ENCODE measurements at places on chromosomes 7 and 10.

DNA sequence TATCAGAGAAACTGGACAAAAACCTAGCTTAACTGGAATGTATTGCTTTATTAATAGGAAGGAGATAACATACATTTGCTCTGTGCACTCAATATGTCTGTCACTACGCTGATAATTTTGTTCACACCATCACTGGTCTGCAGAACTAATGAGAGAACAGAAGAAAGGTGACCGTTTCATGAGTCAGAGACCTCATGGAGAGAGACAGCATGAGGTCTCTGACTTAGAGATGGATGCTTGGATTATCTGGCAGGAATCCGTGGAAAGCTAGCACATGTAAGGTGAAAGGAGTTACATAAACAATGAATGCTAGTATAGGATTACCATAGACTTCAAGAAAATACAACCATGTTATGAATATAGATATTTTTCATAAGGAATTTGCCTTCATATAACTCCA lies 947.3 kb downstream of the IPMK start:
- DNase-seq = no peak

- no peak for DNase-seq
These were observed 141.4 kb upstream of the FOXP2 start for GRCh38 chr7:114273218-114273617.

DNA sequence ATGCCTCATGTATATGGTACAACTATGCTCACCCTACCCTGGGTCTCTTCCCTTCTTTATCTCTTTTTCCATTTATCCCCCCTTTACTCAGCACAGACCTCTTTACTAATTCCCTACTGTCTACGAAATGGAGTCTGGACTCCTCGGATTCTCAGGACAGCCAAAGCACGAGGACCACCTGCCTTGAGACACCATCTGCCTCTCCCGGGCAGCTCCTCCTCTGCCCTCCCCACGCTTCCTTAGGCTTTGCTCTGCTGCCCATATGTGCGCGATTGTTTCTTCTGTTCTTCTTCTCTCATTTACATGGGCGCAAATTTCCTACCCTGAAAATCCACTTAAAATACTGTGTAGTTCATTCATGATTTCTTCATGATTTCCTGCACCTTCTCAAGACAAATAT lies 62.7 kb upstream of the STK17A start:
- no peak for DNase-seq

- no peak for DNase-seq
These were observed 3.5 kb downstream of the APBB1IP start for GRCh38 chr10:26441491-26442214.

GRCh38 chr7:25149836-25150235 lies 24.8 kb upstream of the CYCS start:
- no peak for DNase-seq

DNA sequence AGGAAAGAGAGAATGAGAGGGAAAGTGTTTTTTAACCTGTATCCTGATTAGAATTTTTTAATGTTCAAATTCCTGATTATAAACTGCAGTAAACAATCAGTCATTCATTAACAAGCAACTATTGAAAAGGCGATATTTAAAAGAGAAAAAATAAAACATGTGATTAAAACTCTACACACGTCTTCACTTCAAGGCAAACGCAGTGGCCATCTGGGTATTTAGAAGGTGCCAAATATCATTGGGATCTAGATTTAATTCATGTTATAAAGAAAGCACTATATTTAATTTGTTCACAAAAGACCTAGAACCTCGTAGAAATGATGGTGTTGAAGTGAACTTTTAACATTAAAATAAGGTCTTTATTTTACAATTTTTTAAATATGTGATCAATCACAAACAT lies 189.4 kb upstream of the KLF14 start:
- no peak for DNase-seq

GRCh38 chr10:110129490-110129889 lies 77.9 kb upstream of the MXI1 start:
- DNase-seq = no peak

- no peak for DNase-seq
These were observed 92.6 kb downstream of the LRRC4 start for GRCh38 chr7:127938588-127938987.

Data from CD4-positive, alpha-beta T cell treated with Interferon alpha-2 for 1 hour (primary cell).